ENCODE measurements at places on chromosomes 4 and X.

- no peak for DNase-seq
These were observed 31.1 kb downstream of the RAB40AL start for GRCh38 chrX:102968216-102968615.

- no peak for DNase-seq
These were observed 9.9 kb upstream of the PRSS48 start for GRCh38 chr4:151267104-151267503.

DNA sequence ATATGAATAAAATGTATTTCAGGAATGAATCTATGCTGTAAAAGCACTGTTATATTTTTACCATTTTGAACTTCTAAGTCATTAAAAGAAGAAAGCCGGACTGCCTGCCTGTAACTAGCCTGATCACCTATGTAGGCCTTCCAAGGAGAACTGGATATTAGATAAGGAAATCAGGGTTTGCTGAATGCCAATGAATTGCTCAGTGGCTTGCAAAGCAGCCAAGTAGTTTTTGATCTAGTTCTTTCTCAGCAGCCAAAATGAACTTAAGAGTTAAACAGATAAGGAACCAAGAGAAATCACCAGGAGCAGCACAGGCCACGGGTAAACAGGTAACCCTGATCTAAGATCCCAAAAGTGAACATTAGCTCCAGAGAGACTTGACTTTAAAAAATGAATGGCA, 3.3 kb downstream of the ANXA5 start:
- no peak for DNase-seq

- no peak for DNase-seq
These were observed 120.7 kb downstream of the COMMD8 start for GRCh38 chr4:47342796-47343195.

DNA sequence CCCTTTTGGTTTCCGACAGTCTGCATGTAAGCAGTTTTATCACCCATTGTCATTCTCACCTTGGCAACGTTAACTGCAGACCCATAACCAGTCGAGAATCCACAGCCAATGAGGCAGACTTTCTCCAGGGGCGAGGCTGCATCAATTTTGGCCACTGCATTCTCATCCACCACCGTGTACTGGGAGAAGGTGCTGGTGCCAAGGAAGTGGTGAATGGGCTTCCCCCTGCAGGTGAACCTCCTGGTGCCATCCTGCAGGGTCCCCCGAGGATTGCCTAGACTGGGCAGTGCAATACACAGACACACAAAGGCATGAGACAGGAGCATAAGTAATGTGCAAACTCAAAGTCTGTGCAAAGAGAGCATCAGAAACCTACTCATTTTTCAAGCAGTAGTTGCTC, 5.4 kb downstream of the ADH1B start:
- no peak for DNase-seq

DNA sequence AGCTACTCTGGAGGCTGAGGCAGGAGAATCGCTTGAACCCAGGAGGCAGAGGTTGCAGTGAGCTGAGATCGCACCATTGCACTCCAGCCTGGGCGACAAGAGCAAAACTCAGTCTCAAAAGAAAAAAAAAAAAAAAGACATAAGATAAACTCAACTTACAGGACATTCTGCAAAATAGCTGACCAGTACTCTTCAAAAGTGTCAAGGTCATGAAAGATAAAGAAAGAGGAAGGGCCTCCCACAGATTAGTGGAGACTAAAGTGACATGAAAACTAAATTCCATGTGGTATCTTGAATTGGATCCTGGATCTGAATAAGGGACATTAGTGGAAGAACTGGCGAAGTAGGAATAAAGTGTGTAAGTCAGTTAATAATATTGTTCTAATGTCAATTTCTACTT, 63.3 kb downstream of the ZNF182 start:
- no peak for DNase-seq

DNA sequence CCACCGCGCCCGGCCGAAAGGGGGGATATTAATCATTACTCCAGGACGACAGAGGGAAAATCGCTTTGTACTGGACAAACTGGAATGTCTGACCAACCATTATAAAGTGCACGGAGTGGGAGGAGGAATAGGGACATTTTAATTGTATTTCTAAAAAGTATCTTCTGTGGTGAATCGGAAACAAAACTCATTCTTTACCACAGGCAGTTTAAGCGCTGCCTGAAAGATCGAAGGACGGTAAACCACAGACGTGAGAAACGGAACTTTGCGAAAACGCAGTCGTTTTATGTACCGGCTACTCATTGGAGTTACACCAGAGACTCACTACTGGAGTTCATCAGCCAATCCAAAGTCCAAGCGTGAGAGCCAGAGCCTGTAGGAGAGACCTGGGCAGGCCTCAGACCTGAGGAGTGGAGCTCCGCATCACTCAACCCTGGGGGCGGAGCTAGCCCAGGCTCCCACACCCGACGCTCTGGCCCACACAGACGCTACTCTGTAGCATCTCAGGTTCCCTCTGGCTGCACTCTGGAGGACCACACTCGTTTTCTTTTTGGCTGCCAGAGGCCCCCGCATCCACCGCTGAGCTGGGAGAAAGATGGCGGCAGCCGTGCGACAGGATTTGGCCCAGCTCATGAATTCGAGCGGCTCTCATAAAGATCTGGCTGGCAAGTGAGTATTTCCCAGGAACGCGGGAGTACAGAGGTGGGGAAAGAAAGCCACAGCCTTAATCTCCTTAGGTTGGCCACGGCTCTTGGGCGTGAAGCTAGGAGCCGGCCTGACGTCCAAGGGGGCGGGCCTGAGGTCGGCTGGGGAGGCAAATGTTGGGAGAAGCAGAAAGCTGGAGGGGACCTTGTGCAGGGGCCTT, at the start of gene COPS4:
TSS of gene COPS4 (plus strand) at position 554 of the 865 bp plus-strand sequence. CDS start at position 596, 42 bp downstream.
- DNase-seq, result peak; percentile 99

DNA sequence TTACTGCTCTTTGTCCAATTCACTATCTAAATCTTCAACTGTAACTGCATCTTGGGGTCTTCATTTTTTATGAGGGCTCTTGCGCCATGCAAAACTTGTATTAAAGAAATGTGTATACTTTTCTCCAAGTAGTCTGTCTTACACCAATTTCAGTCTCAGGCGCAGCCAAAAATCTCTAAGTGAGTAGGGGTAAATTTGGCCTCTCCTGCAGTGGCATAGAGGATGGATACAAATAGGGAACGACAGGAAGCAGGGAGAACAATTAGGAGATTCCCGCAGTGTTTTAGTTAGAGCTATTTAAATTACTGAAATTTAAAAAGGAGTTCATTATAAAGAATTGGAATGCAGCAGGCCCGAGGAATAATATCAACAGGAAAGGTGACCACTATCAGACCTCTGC, 30.2 kb downstream of the DMP1 start:
- no peak for DNase-seq

DNA sequence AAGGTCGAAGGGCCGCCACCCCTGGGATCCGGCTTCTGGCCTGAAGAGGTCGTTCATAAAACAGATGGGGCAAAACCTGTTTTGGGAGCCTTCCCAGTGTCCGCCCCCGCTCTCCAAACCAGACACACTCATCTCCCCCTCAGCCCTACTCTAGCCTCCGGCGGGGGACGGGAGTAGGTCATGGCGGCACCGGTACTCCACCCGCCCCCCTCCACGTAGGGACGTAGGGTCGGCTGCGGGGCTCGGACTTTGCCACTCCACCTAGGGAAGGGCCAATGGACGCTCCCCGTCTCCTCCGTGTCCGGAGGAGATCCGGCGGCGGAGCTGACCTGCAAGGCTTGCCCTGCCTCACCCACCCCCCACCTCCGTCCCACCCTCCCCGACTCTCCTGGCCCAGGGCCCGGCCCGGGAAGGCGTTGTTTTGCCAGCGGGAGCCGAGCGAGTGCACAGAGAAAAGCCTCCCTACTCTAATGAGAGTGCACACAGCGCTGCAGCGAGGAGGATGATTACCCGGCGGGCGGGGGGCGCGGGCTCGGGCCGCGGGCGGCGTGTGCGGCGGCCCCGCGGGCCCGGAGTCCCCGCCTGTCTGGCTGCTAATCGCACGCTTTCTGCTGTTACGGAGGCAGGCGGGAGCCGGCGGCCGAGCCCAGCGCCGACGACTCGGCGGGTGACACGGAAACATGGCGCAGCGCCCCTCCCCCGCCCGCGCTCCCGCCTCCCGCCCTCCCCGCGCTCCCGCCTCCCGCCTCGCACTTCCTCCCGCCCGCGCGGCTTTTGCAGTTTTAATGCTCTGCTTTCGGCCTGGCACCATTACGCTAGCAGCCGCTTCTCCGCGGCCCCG, 8.3 kb upstream of the BCOR start:
- DNase-seq, result peak; percentile 87

GRCh38 chr4:147824884-147825283, 93.0 kb downstream of the ARHGAP10 start:
- no peak for DNase-seq

DNA sequence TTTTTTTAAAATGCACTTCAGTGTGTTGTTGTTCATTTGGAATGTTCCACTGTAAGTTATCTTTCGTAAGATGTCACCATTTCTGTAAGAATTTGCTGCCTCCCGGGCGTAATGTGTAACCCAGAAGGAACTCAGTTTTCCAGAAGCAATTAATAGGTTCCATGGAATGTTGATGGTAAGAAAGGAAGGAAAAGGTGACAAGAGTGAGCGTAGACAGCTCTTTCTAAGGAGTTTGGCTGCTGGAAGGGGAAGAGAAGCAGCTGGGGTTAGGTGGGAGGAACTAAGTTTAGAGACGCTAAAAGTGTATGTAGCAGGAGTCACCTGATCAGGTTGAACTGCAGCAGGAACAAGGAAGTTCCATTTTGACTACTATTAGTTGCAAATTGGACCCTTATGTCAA, 35.9 kb downstream of the PNMA5 start:
- DNase-seq, result peak; percentile 24

GRCh38 chr4:172851534-172851933, 317.1 kb upstream of the GALNT7 start:
- peak; percentile 3 for DNase-seq

- DNase-seq, result no peak
These were observed 69.1 kb downstream of the FAM53A start for GRCh38 chr4:1614854-1615595.

- peak; percentile 6 for DNase-seq
These were observed 20.0 kb upstream of the AADAT start for GRCh38 chr4:170109586-170110284.

GRCh38 chr4:158850800-158851644, 82.2 kb downstream of the FNIP2 start:
- DNase-seq, result peak; percentile 69

GRCh38 chrX:39542316-39542715, 555.4 kb downstream of the BCOR start:
- DNase-seq, result no peak

DNA sequence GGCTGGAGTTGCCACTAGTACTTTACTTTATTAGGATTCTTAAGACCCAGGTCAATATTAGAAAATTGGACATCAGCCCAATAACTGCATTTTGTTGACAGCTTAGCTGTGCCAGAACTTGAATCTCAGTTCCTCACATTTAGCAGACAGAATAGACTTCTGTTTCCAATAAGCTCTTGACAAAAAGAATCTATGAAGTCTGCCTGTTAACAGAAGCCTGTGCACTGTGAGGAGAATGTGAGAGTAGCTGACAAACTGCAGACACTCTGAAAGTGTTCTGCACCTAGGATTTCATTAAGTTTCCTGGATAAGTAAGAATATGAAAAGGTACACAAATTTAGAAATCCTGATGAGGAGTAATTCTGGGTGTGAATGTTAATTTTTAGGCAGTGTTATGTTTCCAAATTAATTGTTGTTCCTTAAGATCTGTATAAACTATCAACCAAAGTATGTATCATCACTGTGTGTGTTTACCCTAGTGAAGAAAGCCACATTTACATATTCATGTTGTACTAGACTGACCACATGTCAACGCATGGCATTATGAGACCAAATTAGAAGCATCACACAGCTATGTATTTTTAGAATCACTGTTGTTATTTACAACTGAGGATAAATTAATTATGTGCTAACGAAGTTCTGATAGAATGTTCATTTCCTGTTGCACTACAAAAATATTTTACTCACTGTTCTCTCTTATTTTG, 756.4 kb upstream of the IGFBP7 start:
- no peak for DNase-seq

DNA sequence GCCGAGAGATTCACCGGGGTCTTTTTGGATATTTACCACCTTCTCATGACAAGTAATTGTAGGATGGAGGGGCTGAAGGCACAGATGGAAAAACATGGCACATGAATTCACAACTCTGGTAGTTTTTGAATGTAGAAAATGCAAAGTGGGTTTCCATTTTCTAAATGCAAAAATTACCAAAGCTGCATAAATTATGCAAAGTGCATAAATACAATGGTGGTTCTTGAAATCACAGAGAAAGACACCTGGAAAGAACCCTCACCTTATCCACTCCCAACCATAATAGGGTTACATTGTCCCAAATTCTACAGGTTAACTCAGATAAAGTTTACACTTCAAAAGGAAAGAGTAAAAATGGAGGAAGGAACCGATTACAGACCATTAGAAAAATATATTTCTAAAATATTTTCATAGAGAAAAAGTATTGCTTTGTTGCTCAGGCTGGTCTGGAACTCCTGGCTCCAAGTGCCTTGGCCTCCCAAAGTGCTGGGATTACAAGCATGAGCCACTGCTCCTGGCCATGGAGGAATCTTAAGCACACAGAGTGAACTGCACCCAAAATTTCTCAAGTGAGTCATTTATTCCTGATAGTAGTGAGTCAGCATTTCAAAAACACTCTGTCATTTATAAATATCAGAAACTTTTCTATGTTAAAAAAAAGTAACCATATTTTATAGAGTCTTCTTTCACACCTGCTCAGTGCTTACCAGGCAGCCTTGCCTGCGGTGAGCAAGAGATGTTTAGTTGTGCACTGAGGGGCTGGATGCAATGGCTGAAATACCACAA, 101.4 kb downstream of the FIP1L1 start:
- DNase-seq, result no peak

- no peak for DNase-seq
These were observed 360.9 kb downstream of the PPP3CA start for GRCh38 chr4:100986360-100986868.

DNA sequence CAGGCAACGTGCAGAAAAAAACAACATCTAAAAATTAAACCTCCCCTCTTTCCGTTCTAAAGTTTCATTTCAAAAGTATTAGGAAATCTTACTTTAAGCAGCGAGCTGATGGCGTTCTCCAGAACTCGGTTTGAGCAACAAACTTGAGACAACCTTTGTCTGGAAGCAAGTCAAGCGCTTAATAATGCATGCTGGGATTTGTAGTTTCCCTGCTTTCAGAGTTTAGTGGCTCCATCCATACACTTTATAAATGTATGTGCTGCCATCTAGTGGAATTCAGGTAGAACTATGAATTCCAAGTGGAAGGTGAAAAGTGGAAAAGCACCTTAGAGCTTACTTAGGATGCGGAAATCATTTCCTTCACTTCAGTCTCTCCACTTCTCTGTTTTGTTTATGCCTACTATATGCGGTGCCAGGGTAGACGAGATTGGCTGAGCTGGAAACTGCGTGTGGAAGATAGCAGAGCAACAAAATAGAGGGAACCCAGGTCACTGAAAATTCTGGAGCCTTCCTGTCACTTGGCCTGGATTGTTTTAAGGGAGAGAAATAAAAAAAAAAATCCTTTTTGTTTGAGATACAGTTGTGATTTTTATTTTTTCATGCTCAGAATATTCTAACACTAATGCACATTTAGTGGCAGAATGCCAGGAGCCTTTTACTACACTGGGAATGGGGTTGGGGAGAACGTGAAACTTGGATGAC, at the start of gene BDH2:
TSS of gene BDH2 (minus strand) at position 144 of the 702 bp plus-strand sequence. CDS start 3,580 bp downstream, outside the sequence.
- peak; percentile 81 for DNase-seq

- peak; percentile 48 for DNase-seq
These were observed 3.3 kb upstream of the NKX3-2 start for GRCh38 chr4:13547485-13548041.

GRCh38 chrX:137432609-137433008, 133.3 kb upstream of the ZIC3 start:
- DNase-seq, result no peak
